HFFc6 (cell line): ENCODE measurements at places on chromosomes 1 and 21.

DNA sequence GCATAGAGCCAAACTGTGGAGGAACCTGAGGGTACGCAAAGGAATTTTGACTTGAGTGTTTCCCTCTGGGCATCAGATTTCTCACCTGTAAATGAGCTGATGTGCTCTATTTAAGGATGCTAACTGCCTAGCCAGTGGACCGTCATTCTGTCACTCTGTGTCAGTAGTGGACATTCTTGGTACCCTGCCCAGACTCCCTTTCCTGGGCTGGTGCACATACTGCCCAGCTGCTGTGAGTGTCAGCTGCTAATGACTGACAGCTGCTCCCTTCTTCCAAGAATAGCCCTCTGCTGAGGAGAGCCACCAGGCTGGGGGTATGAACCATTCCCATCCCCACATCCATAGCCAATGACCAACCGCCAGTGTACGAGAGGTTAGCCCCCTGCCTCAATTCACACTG lies 193.1 kb upstream of the DAB1 start:
- H3K4me1 ChIP-seq: no peaks in the 10 kb centered on the region
- no peaks in the 10 kb centered on the region for H3K36me3 ChIP-seq
- no peak overlapping the region for H3K4me3 ChIP-seq
- no peaks in the 10 kb centered on the region for H3K27me3 ChIP-seq
- no peak overlapping the region for H3K27ac ChIP-seq
- no peak for DNase-seq

- H3K27me3 ChIP-seq: no peaks in the 10 kb centered on the region
- H3K27ac ChIP-seq: peak overlapping the region; percentile 49; the same call in 1 of the 2 replicates
- peaks cover 42% of the 10 kb centered on the region for H3K4me1 ChIP-seq
- H3K36me3 ChIP-seq: no peaks in the 10 kb centered on the region
- no peak for DNase-seq
Observed at GRCh38 chr21:17461582-17461981, 51.3 kb upstream of the CXADR start.

DNA sequence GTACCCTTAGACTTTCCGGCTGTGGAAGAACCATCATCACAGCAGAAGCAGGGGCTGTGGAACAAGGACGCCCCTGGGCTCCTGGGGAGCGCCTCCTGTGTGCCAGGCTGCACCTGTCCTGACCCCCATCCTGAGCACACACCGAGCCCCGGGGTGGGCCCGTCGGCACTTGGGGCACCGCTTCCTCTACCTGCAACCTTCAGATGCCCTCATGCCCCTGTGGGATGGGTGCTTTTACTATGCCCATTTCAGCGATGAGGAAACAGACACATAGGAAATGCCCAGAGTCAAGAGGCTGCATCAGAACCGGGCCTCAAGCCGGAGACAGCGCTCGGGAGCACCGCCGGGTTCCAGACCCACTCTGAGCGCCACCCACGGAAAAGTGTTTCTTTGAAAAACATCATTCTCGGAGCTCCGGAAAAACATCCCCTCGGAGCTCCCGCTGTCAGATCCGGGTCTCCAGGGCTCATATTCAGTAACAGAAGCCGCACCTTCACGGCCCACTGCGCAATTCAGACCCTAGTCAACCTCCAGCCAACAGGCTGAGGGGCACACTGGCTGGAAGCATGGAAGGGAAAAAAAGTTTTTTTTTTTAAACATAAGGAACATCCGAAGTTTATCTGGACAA lies 8.0 kb downstream of the TPRG1L start:
- DNase-seq: no peak
- peaks cover 7% of the 10 kb centered on the region; the same call in 1 of the 2 replicates for H3K36me3 ChIP-seq
- H3K4me3 ChIP-seq: no peak overlapping the region
- H3K27ac ChIP-seq: no peak overlapping the region

DNA sequence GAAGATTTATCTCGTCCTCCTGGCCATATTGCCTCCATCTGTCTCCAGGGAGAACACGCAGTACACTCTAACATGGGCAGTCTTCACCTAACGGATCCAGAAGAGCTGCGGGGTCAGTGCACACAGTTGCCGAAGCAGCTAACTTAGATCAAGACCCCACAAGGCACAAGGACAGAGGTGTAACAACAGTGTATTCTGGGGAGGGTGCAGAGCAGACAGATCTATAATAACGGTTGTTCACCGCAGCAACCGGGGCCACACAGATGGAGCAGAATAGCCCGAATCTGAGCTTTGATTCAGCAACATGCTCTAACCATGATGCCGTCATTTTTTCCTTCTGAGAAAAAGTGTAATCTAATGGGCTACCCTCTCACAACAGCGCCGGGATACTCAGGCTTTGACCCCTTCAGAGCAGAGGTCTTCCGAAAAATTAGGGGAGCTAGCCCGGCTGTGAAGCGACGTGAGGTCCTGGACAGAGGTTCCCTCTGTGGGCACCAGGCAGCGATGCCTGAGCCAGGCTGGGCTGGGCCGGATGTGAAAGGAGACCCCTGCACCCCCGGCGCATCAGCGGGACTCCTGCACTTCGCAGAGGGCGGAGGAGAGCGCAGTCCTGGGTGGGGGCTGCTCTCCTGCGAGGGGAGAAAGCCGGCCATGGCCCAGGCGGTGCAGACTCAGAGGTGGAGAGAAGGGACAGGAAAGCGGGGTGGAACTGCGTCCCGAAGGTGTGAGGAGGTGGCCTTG lies 57.5 kb downstream of the BCL9 start:
- peak overlapping the region; percentile 52 for H3K27ac ChIP-seq
- peak overlapping the region; percentile 90 for H3K4me3 ChIP-seq

DNA sequence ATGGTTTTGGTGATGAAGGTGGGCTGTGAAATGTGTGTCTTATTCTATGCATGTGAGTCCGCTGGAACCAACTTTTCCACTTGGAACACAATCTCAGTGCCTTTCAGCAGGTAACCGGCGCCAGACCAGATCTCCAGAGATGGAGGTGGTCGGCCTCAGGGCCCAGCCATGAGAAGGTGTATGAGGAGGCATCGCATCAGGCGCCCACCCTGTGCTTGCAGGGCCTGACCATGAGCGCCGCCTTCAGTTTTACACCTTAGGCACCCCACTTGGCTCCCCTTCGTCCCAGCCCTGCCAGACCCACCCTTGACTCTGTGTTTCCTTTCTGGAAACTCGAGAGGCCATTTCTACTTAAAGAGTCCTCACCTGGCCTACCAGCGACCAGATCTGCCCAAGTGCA lies 48.6 kb upstream of the ATF3 start:
- DNase-seq: no peak
- no peaks in the 10 kb centered on the region for H3K36me3 ChIP-seq
- H3K27ac ChIP-seq: peak overlapping the region; percentile 77; the same call in 1 of the 2 replicates
- no peak overlapping the region for H3K4me3 ChIP-seq
- H3K27me3 ChIP-seq: peaks cover under 1% of the 10 kb centered on the region

GRCh38 chr1:145887631-145888030 lies 2.0 kb upstream of the ANKRD35 start:
- no peaks in the 10 kb centered on the region for H3K27me3 ChIP-seq
- H3K36me3 ChIP-seq: no peaks in the 10 kb centered on the region
- H3K4me1 ChIP-seq: peaks cover 44% of the 10 kb centered on the region
- no peak for DNase-seq
- H3K27ac ChIP-seq: no peak overlapping the region
- H3K4me3 ChIP-seq: no peak overlapping the region

DNA sequence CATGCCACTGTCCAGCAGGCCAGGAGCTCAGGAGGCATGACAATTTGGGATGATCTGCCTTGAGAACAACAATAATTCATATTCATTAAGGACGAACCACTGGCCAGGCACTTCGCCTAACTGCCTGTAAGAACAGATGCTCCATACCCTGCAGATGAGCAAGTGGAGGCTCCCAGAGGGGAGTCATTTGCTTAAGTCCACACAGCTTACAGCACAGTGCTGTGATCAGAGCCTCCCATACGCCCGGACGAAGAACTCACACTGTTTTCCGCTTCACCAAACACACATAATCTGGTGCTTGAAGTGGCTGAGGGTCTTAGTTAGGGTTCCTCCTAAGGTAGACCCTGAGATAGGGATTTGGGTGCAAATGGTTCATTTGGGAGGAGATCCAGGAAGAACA lies 93.4 kb upstream of the KLHDC7A start:
- H3K4me1 ChIP-seq: no peaks in the 10 kb centered on the region
- no peaks in the 10 kb centered on the region; the same call in 1 of the 2 replicates for H3K36me3 ChIP-seq
- no peaks in the 10 kb centered on the region for H3K27me3 ChIP-seq
- no peak overlapping the region for H3K27ac ChIP-seq
- no peak overlapping the region for H3K4me3 ChIP-seq
- no peak for DNase-seq

DNA sequence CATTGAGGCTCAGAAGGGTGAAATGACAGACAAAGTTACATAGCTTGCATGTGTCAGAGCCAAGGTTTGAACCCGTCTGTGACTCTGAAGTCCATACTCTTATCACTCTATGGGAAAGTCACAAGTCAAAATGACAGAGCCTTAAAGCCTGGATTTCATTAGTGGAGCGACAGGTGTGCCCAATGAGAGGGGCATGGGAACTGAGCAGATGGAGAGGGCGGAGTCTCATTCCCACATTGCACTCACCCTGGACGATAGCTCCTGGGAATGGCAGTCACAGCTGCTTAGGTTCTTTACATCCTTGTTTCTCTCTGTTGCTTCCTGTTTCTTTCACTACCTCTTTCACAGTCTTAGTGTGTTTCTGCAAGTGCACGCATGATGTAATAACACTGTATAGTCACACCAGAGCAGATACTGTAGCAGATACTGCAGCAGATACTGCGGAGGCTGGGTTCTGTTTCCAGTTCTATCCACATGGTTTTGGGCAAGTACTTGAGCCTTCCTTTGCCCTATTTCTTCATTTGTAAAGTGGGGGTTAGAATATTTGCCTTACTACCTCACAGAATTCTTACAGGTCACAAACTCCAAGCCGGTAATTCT lies 127.2 kb downstream of the ZSCAN20 start:
- H3K27ac ChIP-seq: no peak overlapping the region
- no peak for DNase-seq
- no peaks in the 10 kb centered on the region for H3K4me1 ChIP-seq
- no peak overlapping the region for H3K4me3 ChIP-seq
- H3K27me3 ChIP-seq: no peaks in the 10 kb centered on the region
- no peaks in the 10 kb centered on the region for H3K36me3 ChIP-seq

DNA sequence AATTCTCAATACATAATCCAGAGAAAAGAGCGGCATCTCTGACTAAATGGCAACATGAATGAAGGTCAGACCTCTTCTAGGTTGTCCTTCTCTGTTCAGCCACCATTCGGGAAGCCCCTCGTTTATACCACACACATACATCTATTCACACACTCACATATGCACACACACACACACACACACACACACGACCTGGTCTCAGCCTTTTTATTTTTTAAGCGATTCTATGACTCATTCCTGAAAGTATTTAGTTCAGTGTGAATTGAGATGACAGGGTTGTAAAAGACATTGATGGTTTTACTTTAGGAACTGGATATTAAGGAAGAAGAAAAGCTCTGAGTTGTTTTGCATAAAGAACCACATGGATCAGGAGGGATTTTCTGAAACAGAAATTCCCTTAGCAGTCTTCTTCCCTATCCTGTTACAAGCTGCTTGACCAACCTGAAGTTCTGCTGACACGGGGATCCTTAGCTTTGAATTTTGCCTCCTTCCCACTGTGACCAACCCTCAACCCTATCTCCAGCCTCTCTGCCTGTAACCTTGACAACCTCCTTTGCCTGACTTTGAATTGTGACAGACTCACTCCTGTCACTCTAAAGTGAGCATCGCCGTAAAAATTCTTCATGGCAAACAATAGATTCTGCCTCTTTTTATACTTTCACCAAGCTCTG lies 383.1 kb upstream of the ESRRG start:
- H3K27me3 ChIP-seq: no peaks in the 10 kb centered on the region
- DNase-seq: no peak
- H3K36me3 ChIP-seq: no peaks in the 10 kb centered on the region; the same call in 1 of the 2 replicates
- no peaks in the 10 kb centered on the region for H3K4me1 ChIP-seq

- H3K27ac ChIP-seq: no peak overlapping the region
- no peak for DNase-seq
- H3K27me3 ChIP-seq: no peaks in the 10 kb centered on the region; the same call in none of the 2 replicates
- no peaks in the 10 kb centered on the region for H3K36me3 ChIP-seq
- no peaks in the 10 kb centered on the region for H3K4me1 ChIP-seq
Observed at GRCh38 chr1:107842241-107842640, 122.7 kb downstream of the VAV3 start.

- H3K4me1 ChIP-seq: peaks cover 10% of the 10 kb centered on the region
- H3K36me3 ChIP-seq: no peaks in the 10 kb centered on the region
Observed at GRCh38 chr1:212531796-212532195, 76.8 kb upstream of the ATF3 start.

- H3K27me3 ChIP-seq: peaks cover 1% of the 10 kb centered on the region; the same call in 1 of the 2 replicates
- no peak overlapping the region for H3K27ac ChIP-seq
Observed at GRCh38 chr1:31818206-31818605, 2.4 kb upstream of the SPOCD1 start.

DNA sequence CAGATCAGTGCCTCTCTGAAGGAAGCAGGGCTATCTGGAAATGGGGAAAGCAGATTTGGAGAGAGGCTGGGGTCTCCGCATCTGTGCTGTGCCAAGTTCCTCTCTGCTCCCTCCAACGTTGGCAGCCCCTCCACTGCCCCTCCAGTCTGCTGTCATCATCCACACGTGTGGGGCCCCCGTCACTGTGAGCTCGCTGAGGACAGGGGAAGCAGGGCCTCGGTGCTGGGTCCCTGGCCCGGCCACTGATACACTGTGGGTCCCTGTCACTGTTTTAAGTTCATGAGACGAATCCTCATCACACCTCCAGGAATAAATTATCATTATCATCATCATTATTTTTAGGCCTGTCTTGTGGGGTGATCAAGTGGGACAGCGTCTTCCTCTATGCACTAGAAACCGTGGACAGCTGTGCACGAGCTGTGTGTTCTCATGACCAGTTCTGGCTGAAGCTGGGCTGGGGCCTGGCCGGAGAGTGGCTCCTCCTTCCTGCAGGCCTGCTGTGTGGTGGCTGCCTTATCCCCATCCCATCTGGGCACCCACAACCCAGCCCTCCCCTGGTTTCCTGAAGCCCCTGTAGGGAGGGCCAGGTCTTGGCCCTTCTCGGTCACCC lies 52.2 kb downstream of the DMRTB1 start:
- H3K27me3 ChIP-seq: peaks cover 11% of the 10 kb centered on the region
- H3K36me3 ChIP-seq: no peaks in the 10 kb centered on the region
- no peak for DNase-seq
- no peak overlapping the region for H3K27ac ChIP-seq
- H3K4me3 ChIP-seq: no peak overlapping the region

DNA sequence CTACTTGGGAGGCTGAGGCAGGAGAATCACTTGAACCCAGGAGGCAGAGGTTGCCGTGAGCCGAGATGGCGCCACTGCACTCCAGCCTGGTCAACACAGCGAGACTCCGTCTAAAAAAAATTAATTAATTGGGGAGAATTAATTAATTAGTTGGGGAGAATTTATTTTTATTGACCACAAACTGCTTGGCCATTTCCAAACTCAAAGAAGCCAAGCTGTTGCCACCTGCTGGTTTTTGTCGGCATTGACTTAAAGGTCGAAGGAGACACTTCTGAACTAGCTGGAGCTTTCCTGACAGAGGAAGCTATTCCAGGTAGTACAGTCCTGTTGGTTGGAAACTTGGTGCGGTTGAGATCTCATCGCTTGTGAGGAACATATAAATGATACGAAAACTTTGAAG lies 13.1 kb downstream of the MAP1LC3C start:
- peaks cover 15% of the 10 kb centered on the region for H3K27me3 ChIP-seq
- DNase-seq: peak; percentile 35
- H3K4me1 ChIP-seq: peaks cover 23% of the 10 kb centered on the region

GRCh38 chr1:205601205-205601604 lies 30.6 kb downstream of the ELK4 start:
- H3K27ac ChIP-seq: no peak overlapping the region
- H3K4me1 ChIP-seq: peaks cover 19% of the 10 kb centered on the region
- peaks cover 1% of the 10 kb centered on the region for H3K27me3 ChIP-seq
- H3K36me3 ChIP-seq: peaks cover 17% of the 10 kb centered on the region
- DNase-seq: no peak
